ENCODE measurements at places on chromosomes 2 and 18.

DNA sequence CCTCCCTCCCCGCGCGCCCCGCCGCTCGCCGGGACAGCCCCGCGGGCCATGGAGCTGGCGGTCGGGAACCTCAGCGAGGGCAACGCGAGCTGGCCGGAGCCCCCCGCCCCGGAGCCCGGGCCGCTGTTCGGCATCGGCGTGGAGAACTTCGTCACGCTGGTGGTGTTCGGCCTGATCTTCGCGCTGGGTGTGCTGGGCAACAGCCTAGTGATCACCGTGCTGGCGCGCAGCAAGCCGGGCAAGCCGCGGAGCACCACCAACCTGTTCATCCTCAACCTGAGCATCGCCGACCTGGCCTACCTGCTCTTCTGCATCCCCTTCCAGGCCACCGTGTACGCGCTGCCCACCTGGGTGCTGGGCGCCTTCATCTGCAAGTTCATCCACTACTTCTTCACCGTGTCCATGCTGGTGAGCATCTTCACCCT is 865 bp downstream of the GALR1 start:
- no peak overlapping the region for H3K27ac ChIP-seq
- no peaks in the 10 kb centered on the region for H3K36me3 ChIP-seq
- peak; percentile 74 for DNase-seq
- peaks cover 51% of the 10 kb centered on the region for H3K27me3 ChIP-seq
- peak overlapping the region; percentile 45 for H3K4me3 ChIP-seq
- H3K4me1 ChIP-seq: peaks cover 13% of the 10 kb centered on the region

- no peak overlapping the region for H3K27ac ChIP-seq
- H3K36me3 ChIP-seq: no peaks in the 10 kb centered on the region
- H3K4me3 ChIP-seq: no peak overlapping the region
- no peaks in the 10 kb centered on the region for H3K4me1 ChIP-seq
- DNase-seq: no peak
Observed at GRCh38 chr2:168348076-168348475, 100.7 kb upstream of the STK39 start.

DNA sequence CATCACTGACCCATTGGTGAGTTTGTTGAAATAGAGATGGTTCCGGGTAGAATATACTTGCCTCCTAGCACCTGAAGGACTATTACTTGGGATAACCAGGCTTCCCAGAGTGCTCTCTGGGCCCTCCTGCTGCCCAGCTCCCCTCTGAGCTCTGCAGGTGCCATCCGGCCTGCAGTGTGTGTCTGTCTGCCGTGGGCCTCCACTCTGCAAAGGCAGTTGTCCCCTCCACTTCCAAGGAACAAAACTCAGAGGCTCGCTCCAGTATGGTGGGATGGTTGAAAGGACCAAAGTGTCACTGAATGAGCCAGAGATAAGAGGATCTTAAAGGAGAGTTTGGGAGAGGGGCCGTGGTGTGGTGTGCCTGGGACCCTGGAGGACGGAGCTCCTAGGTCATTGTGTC is 57.3 kb downstream of the SH3BP4 start:
- H3K4me3 ChIP-seq: no peak overlapping the region
- H3K27ac ChIP-seq: no peak overlapping the region
- DNase-seq: no peak
- H3K36me3 ChIP-seq: no peaks in the 10 kb centered on the region

GRCh38 chr2:150107816-150108215 is 379.7 kb downstream of the RND3 start:
- H3K4me3 ChIP-seq: no peak overlapping the region
- H3K4me1 ChIP-seq: no peaks in the 10 kb centered on the region

DNA sequence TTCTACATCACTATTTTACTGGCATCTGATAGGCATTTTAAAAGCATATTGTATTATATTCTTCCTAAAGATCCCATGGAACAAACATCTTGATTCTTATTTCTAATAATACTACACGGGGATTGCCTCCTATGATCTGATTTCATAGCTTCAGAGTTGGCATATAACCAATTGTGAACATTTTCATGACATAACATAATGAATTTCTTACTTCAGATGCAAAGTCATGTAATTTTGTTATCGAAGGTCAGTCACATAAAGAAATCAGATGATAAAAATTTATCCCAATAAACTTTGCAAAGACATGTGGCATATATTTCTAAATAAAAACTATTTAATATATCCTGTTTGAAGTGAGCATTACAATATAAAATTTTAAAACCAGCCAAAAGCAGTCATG is 93.3 kb downstream of the COL5A2 start:
- H3K36me3 ChIP-seq: no peaks in the 10 kb centered on the region
- DNase-seq: no peak
- H3K27ac ChIP-seq: no peak overlapping the region
- H3K4me3 ChIP-seq: no peak overlapping the region
- H3K27me3 ChIP-seq: no peaks in the 10 kb centered on the region
